ENCODE measurements at places on chromosomes 4 and X.

GRCh38 chrX:102978594-102978993, 41.5 kb downstream of the RAB40AL start:
- DNase-seq = no peak

- no peak for DNase-seq
Observed at GRCh38 chrX:151871244-151871643, 41.4 kb upstream of the MAGEA4 start.

DNA sequence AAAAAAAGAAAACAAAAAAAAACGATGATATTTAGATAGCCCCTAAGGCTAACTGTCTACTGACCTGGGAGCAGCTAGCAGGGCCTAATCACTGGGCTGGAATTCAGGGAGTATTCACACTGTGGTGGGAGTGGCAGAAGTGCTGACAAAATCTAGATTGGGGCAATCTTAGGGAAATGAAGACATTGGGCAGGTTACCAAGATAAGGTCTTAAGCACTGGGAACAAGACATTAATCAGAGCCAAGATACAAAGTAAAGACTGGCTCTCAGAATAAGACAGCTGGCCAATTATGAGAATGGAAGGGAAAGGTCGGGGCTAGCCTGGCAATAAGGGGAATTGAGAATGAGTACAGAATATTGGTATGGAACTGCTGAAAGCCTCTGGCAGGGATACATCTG, 100.2 kb upstream of the GRIA3 start:
- DNase-seq = no peak

- DNase-seq = no peak
Observed at GRCh38 chr4:153556435-153556815, 90.3 kb downstream of the TMEM131L start.

DNA sequence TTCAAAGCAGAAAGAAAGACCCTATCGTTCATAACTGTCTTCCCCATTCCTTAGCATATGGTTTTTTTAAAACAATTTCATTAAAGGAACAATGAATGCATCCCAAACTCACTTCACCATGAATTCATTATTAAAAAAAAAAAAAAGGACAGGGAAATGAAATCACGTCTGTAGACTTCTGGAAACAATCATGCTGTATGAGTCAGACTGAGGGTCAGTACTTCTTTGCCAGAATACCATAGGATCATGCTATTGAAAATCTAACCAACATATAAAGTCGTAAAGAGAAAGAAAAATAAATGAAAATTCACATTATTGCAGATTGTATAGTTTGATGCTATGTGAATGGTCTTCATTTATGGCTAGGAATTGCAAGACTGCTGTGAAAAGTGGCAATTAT, 144.4 kb downstream of the PCDH18 start:
- no peak for DNase-seq

DNA sequence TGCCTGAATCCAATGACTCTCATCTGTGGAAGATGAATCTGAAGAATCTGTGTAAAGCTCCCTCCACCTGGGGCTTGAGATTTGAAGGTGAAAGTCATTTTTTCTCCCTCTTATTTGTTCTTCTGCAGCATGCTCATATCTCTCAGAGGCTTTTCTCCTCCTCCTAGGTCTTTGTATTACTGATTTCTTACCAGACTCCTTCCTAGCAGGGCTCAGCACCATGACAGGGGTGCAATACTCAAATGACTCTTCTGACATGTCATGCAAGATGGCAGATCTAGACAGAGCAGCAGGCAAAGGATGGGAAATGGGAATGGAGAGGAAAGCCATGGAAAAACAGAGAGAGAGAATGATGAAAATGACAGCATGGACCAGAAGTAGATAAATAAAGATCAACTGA, 118.3 kb downstream of the TMA16 start:
- DNase-seq = no peak

DNA sequence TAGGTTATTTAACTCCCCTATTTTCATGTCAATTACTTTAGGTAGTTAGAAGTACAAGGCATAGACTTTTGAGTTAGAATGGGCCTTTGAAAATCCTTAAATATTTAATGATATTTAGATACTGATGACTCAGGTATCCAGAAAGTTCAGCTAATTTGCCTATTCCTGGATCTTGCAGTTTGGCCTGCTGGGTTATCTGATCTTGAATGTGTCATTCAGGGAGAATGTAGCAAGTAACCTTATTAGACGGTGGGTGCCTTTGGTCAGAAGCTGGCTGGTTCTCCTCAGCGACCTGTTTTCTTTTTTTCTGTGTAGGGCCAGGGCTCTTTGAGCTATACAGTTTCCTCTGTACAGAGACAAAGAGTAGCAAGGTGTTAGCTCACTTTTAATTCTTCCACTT, 42.0 kb downstream of the MTM1 start:
- DNase-seq = no peak

DNA sequence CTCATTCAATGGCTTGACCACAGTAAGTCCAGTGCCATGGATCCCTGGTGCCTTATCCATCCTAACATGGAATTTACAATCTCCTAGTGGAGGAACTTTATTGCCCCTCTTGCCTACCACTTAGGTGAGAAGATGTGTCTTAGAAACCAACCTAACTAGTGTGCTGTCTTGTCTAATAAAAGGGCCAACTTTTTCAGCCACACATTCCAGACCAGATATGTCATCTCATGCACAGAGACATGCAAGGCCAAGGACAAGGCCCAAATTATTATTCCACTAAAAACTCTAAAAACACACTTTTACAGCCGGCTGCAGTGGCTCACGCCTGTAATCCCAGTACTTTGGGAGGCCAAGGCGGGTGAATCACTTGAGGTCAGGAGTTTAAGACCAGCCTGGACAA, 10.6 kb upstream of the PRDX4 start:
- no peak for DNase-seq

DNA sequence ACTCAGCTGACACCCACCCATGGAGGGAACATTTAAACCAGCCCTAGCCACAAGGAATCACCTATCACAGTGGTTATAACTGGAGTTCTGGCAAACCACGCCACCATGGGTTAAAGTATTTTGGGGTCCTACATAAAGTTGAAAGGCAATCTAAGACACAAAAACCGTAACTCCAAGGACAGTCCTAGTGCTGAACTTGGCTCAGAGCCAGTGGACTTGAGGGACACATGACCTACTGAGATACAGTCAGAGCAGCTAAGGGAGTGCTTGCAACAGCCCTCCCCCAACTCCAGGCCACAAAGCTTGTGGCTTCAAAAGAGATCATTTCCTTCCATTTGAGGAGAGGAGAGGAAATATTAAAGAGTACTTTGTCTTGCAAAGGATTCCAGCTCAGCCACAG, 300.5 kb downstream of the FGF13 start:
- no peak for DNase-seq

DNA sequence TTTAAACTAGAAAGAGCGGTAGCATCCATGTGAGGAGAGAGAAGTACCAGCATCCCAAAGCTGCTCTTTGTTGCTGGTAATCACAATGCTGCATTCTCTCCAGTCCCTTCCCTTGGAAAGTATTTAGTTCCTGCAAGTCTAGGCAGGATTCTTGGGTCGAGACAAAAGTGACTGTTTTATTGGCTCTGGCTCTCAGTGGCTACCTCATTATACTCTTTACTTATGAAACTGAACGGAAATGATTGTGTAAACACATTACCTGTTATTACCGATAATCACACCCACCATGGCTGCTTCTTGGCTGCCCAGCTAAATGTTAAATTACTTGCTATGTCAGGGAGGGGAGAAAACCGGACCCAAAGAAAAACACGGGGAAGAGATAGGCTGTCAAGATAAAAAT, 26.2 kb downstream of the ATXN3L start:
- no peak for DNase-seq

- DNase-seq = peak; percentile 20
Observed at GRCh38 chrX:37825215-37825842, 22.0 kb downstream of the DYNLT3 start.

DNA sequence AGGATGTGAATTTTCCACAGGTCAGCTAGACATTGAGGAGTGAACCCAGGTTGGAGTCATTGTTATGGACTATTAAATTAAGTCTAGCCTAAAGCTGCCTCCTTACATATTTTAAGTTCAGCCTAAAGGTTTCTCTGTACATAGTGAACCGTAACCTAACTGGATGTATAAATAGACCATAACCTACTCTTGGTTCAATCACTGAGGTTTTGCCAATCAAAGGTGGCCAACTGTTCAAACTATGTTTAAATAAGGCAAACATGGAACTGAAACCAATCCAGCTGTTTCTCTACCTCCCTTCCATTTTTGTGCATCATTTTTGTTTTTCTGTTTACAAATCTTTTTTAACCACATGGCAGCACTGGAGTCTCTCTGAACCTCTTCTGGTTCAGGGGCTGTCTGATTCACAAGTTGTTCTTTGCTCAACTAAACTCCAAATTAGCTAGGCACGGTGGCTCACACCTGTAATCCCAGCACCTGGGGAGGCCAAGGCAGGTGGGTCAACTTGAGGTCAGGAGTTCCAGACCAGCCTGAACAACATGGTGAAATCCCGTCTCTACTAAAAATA, 43.9 kb upstream of the SFRP2 start:
- no peak for DNase-seq

DNA sequence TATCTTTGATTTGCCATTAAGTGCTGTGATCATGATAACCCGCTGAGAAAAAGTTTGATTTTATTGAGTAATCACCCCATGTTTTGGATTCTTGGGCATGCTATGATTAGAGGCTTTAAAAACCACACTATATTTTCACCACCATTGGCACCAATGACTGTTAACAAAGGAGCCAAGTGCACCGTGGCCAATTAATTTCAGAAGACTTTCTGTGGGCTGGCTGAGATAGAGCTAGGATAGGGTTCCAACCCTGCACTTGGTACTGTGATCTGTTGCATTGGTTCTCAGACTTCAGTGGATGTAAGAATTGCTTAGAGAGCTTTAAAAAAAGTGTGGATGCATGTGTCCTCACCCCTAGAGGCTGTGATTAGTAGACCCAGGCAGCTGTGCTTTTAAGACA, 32.4 kb downstream of the OCRL start:
- DNase-seq = no peak

GRCh38 chrX:116345958-116346357, 90.4 kb upstream of the SLC6A14 start:
- no peak for DNase-seq

- DNase-seq = no peak
Observed at GRCh38 chrX:140090800-140091124, 125.4 kb upstream of the CXorf66 start.

DNA sequence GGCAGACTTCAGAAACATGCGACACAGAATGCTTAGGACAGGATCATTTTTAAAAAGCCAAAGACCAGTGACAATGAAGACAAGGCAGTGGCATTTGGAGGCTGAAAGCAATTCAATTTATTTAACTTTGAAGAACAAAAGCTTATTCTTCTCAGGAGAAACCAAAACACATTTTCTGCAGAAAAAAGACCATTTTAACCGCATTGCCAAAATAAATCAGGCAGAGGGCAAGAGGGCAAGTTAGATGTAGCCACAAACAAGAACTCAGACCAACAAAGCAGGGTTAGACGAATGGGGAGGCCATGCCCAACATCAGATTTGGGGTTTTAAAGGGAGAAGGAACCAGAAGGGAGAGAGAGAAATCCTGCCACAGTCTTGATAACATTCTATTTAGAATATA, 58.9 kb downstream of the RELL1 start:
- no peak for DNase-seq

DNA sequence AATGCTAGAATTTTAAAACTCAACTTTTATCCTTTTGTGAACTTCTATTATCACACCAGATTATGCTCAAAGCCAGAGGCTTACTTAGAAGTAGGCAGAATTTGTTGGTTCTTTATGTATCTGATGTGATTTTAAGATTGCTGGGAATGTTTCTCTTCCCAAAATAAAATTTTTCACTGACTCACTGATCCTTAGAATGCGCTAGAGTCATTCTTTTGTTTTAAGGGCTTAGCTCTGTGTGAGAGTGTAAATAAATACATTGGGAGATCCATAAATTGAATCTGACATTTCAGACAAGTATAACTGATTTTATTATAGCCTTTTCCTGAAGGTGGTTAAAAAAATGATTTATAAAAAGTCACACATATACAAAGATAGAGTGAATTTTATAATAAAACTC, 101.3 kb downstream of the LARP1B start:
- no peak for DNase-seq

- no peak for DNase-seq
Observed at GRCh38 chr4:26217961-26218676, 102.7 kb upstream of the RBPJ start.

Data from activated CD4-positive, alpha-beta T cell treated with anti-CD3 and anti-CD28 coated beads for 1 hour (primary cell).